Activated T-helper 1 cell treated with anti-CD3 and anti-CD28 coated beads, Interleukin-12 subunit alpha, Interleukin-12 subunit beta, Interleukin-2, Interleukin-4 antibody, amounts not matched to agents 30 ng/mL and 10 ng/mL and 1 ng/mL, durations not matched to agents 14 hours and 24 hours and 36 hours (primary cell): ENCODE measurements at places on chromosomes 12 and 14. TPM values are rescaled to one million over a fixed set of nuclear protein-coding genes. Genes with fewer than 3 reads are reported as not detected.

RTL1 gene
- total RNA-seq, result not detected in 2 replicates

A2M gene
- not detected in 2 replicates for total RNA-seq

MYBPC1 gene
- not detected in 2 replicates for total RNA-seq

NKX2-1 gene
- not detected in 2 replicates for total RNA-seq

ANKRD33 gene
- total RNA-seq, result not detected in 2 replicates

WDR89 gene
- 26.8 and 27.4 TPM in 2 replicates for total RNA-seq

PCED1B gene
- total RNA-seq, result 50.8 and 55.5 TPM in 2 replicates

DPF3 gene
- total RNA-seq, result 2.8 and 4.3 TPM in 2 replicates

GRCh38 chr12:124423761-124424515 is 129.0 kb downstream of the RFLNA start:
- H3K4me1 ChIP-seq, result no peaks in the 10 kb centered on the region
- no peak for DNase-seq
- H3K4me3 ChIP-seq, result no peak overlapping the region
- H3K27ac ChIP-seq, result no peak overlapping the region
- peaks cover 14% of the 10 kb centered on the region for H3K36me3 ChIP-seq
- H3K27me3 ChIP-seq, result no peaks in the 10 kb centered on the region

DNA sequence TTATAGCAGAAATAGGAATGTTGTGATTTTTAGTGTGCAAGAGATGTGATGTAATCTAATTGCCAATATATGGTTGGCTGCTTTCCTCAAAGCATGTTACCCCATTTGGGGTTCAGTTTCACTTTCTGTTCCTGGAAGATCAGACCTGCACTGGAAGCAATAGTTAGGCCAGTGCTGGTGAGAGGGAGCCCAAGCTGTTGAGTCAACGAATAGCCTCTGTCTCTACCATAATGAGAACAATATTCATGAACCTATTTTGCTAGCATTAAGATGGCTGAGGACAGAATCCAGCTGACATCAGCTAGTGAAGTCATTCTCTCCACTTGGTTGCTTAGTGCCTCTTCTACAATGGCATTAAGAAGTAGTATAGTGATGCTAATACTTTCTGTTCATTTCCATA is 379.9 kb upstream of the DCN start:
- H3K4me3 ChIP-seq, result no peak overlapping the region
- no peak for DNase-seq
- no peak overlapping the region for H3K27ac ChIP-seq
- peaks cover 14% of the 10 kb centered on the region for H3K4me1 ChIP-seq
- H3K36me3 ChIP-seq, result peaks cover 6% of the 10 kb centered on the region
- no peaks in the 10 kb centered on the region for H3K27me3 ChIP-seq

- no peak overlapping the region for H3K27ac ChIP-seq
- H3K4me3 ChIP-seq, result no peak overlapping the region
- H3K36me3 ChIP-seq, result no peaks in the 10 kb centered on the region
- no peaks in the 10 kb centered on the region for H3K4me1 ChIP-seq
- DNase-seq, result no peak
These were observed 105.8 kb downstream of the PTCSC3 start for GRCh38 chr14:36070720-36071043.

DNA sequence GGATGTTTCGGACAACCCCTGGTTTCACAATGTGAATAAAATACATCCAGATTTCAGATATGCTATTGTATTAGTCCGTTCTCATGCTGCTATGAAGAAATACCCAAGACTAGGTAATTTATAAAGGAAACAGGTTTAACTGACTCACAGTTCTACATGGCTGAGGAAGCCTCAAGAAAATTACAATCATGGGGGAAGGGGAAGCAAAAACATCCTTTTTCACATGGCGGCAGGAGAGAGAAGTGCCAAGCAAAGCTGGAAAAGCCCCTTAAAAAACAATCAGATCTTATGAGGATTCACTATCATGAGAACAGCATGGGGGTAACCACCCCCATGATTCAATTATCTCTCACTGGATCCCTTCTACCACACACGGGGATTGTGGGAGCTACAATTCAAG is 451.7 kb downstream of the MDGA2 start:
- no peak for DNase-seq
- no peak overlapping the region for H3K4me3 ChIP-seq
- H3K36me3 ChIP-seq, result no peaks in the 10 kb centered on the region
- peaks cover 6% of the 10 kb centered on the region for H3K4me1 ChIP-seq
- no peaks in the 10 kb centered on the region for H3K27me3 ChIP-seq
- no peak overlapping the region for H3K27ac ChIP-seq

DNA sequence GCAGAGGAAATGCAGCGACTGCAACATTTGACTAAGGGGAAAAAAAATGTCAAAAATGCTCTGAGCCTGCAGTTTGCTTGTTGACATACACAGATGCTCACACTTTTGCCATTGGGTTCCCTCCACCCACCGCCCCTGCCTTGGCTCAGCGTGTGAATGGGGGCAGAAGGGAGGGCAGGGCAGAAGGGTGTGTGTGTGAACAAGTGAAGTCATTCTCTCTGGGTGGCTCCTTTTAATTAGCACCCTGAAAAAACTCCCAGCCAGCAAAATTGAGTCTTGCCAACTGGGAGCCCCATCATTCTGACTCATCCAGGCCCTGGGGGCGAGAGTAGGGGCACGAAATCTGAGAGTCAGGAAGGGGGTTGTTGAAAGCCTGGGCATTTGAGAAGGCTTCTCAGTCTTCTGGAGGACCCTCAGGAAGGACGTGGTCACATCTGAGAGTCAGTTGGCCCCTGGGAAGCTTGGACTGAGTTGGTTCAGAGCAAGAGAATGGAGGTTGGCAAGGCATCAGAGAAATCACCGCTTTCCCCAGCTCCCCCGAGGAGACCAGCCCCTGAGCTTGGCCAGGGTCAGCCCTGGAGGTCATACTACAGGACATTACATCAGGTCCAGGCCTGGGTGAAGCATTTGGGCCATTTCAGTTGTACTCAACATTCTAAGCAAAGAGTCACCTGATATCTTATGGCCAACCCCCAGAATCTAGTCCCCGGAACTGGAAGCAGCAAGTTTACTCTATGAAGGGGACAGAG is 22.7 kb upstream of the KRT78 start:
- no peak for DNase-seq
- H3K4me3 ChIP-seq, result no peak overlapping the region
- no peaks in the 10 kb centered on the region for H3K36me3 ChIP-seq
- H3K4me1 ChIP-seq, result peaks cover 23% of the 10 kb centered on the region

GRCh38 chr12:64459394-64459891 is 7.5 kb downstream of the TBK1 start:
- peaks cover 31% of the 10 kb centered on the region for H3K36me3 ChIP-seq
- DNase-seq, result no peak
- peak overlapping the region; percentile 83 for H3K4me3 ChIP-seq

GRCh38 chr12:132804426-132804861 is 24.2 kb downstream of the GOLGA3 start:
- H3K36me3 ChIP-seq, result peaks cover 46% of the 10 kb centered on the region
- H3K27me3 ChIP-seq, result no peaks in the 10 kb centered on the region
- no peak overlapping the region for H3K4me3 ChIP-seq

DNA sequence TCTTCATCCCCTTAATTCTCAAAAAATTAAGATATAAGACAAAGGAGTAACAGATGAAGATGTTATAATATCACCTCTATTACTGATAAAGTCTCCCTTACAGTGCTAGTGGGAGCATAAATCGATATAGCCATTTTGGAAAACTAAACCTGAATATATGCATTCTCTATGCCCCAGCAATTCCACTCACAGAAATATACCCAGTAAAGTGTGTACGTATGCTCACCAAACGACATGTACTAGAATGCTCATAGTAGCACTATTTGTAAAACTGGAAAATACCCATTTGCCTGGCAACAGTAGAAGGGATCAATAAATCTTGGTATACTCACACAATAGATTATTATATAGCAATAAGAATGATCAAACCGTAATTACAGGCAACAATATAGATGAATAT is 44.0 kb upstream of the HIF1A start:
- no peaks in the 10 kb centered on the region for H3K27me3 ChIP-seq
- no peak for DNase-seq
- no peak overlapping the region for H3K4me3 ChIP-seq
- H3K27ac ChIP-seq, result no peak overlapping the region
- peaks cover 1% of the 10 kb centered on the region for H3K36me3 ChIP-seq

DNA sequence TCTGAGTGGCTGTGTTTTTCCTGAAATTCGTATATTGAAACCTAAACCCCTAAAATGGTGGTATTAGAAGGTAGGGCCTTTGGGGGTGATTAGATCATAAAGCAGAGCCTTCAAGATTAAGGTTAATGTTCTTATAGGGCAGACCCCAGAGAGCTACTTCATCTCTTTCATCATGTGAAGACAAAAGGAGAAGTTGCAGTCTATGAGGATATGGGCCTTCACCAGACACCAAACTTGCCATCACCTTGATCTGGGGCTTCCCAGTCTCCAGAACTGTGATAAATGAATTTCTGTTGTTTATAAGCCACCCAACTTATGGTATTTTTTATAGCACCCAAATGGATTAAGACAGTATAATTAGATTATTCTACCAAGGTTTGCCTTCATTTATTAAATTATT is 275.0 kb upstream of the ATP2B1 start:
- no peak overlapping the region for H3K4me3 ChIP-seq
- H3K27me3 ChIP-seq, result no peaks in the 10 kb centered on the region
- no peaks in the 10 kb centered on the region for H3K4me1 ChIP-seq
- H3K36me3 ChIP-seq, result no peaks in the 10 kb centered on the region
- no peak for DNase-seq
- H3K27ac ChIP-seq, result no peak overlapping the region

DNA sequence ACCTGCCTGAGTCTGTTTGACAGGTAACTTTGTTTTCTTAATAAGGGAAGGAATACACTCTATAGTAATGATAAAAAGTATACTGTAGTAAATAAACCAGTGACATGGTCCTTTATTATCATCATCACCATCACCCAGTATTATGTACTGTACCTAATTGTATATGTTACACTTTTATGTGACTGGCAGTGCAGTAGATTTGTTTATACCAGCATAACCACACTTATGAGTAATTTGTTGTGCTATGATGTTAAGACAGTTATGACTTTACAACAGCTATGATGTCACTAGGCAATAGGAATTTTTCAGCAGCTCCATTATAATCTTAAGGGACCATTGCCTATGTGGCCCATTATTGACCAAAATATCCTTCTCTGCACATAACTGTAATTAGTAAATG is 155.0 kb downstream of the NUBPL start:
- H3K4me3 ChIP-seq, result no peak overlapping the region
- DNase-seq, result no peak
- no peaks in the 10 kb centered on the region for H3K36me3 ChIP-seq
- H3K27ac ChIP-seq, result no peak overlapping the region

DNA sequence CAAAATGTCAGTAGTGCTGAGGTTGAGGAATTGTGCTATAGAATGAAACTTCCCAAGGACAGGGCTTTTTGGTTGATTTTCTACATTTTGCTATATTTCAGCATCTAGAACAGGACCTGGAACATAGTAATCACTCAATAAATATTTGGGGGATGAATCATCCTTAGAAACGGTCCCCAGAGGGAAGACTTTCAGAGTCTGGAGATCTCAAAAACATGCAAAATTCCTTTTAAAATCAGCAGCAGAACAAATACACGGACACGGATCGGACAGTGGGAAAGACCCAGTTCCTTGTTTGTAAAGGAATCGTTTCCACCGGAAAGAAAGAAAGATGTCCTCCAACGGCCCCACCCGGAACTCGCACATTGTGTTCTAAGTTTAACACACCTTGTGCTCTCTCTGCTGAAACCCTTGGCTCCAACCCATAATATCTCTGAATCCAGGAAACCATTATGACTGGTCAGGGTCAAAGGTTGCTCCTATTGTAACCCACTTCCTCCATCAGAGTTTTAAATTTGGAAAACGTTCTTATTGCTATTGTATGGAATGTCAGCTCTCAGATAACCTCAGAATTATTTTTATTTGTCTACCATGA is 617.2 kb downstream of the MED13L start:
- H3K4me1 ChIP-seq, result no peaks in the 10 kb centered on the region
- no peak overlapping the region for H3K27ac ChIP-seq
- no peak for DNase-seq
- no peaks in the 10 kb centered on the region for H3K36me3 ChIP-seq
- no peaks in the 10 kb centered on the region for H3K27me3 ChIP-seq
- no peak overlapping the region for H3K4me3 ChIP-seq

DNA sequence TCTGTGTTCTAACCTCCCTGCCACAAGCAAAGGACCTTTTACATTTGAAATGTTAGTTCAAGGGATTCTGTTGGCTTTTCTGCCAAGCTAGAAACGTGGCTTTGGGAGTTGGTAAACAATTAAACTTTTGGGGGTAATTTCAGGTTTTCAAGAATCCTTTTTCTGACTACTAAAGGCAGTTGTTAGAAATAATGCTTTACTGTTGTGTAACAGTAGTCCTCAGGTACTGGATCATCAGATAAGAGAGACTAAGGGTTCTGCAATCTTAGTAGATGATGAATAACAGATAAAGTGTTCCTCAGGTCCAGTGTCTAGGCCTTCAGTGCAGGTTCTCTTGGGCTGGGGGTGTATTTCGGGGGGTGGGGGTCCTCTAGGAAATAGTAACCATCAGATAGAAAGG is 192.3 kb downstream of the SYNE2 start:
- H3K4me1 ChIP-seq, result no peaks in the 10 kb centered on the region
- no peak for DNase-seq
- no peak overlapping the region for H3K27ac ChIP-seq

GRCh38 chr14:103366741-103367140 is 18.5 kb upstream of the MARK3 start:
- DNase-seq, result no peak
- peaks cover 7% of the 10 kb centered on the region for H3K36me3 ChIP-seq
- peaks cover 2% of the 10 kb centered on the region for H3K27me3 ChIP-seq
- H3K27ac ChIP-seq, result no peak overlapping the region

- H3K27ac ChIP-seq, result peak overlapping the region; percentile 4
- no peak for DNase-seq
- H3K4me3 ChIP-seq, result no peak overlapping the region
- peaks cover 54% of the 10 kb centered on the region for H3K4me1 ChIP-seq
- H3K36me3 ChIP-seq, result peaks cover 10% of the 10 kb centered on the region
These were observed 73.9 kb upstream of the HIF1A start for GRCh38 chr14:61621444-61621843.

DNA sequence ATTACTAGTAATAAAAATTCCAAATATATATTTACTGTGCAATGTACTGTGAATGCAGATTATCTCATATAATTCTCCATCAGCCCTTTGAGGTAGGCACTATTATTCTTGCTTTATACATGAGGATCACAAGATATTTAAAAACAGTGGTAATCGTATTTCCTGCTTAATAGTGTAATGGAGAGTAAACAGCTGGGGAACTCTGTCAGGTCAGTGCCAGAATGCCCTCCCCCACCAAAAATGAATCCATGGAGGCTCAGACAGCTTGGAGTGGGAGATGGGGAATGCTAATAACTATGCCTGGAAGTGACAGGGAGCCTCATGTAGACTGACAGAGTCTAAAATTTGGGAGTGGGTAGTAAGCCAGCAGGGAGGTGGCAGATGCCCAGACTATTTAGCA is 153.6 kb downstream of the PAH start:
- peaks cover 2% of the 10 kb centered on the region for H3K27me3 ChIP-seq
- H3K27ac ChIP-seq, result no peak overlapping the region
- no peaks in the 10 kb centered on the region for H3K36me3 ChIP-seq
- no peak overlapping the region for H3K4me3 ChIP-seq

- peaks cover 4% of the 10 kb centered on the region for H3K27me3 ChIP-seq
- H3K4me3 ChIP-seq, result peak overlapping the region; percentile 87
- H3K4me1 ChIP-seq, result peaks cover 36% of the 10 kb centered on the region
- H3K36me3 ChIP-seq, result peaks cover 4% of the 10 kb centered on the region
- no peak for DNase-seq
These were observed 499 bp upstream of the GXYLT1 start for GRCh38 chr12:42145197-42145549.
